ENCODE measurements at places on chromosomes 3 and 15. TPM values are rescaled to one million over a fixed set of nuclear protein-coding genes. Genes with fewer than 3 reads are reported as not detected.
A peak's percentile ranks its signal among the peaks of the same experiment; 100 is the strongest.

The PP2D1 gene
- not detected for total RNA-seq

The SFMBT1 gene
- total RNA-seq, result 36.6 TPM

The FBXO45 gene
- total RNA-seq, result 12.1 TPM

The CLDN18 gene
- total RNA-seq, result 3.3 TPM

The TRAIP gene
- total RNA-seq, result 28.2 TPM

GRCh38 chr15:26660241-26660640 is 112.6 kb downstream of the GABRB3 start:
- no peaks in the 10 kb centered on the region for H3K27me3 ChIP-seq
- no peak overlapping the region for H3K4me3 ChIP-seq
- no peaks in the 10 kb centered on the region for H3K4me1 ChIP-seq
- H3K27ac ChIP-seq, result no peak overlapping the region

GRCh38 chr3:31246293-31247062 is 286.2 kb upstream of the STT3B start:
- no peak overlapping the region for H3K27ac ChIP-seq
- no peak overlapping the region for H3K4me3 ChIP-seq
- H3K36me3 ChIP-seq, result no peaks in the 10 kb centered on the region
- DNase-seq, result no peak

DNA sequence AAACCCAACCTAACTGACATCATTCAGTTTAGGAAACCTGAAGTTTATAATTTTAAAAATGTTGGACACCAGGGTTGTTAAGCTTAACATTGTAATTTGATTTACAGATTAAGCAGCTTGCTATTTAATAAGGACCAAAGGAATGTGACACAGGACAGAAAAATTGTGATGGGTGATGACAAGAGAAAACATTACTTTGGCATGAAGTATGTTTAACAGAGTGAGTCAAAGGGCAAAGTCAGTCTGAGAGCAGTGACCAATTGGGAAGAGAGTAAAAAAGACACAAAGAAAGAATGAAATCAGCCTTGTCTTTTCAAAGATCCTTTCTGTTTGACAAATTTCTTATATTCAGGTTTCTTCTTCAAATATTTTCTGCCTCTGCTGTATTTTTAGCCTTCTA is 1301.6 kb downstream of the SI start:
- no peaks in the 10 kb centered on the region for H3K27me3 ChIP-seq
- H3K36me3 ChIP-seq, result no peaks in the 10 kb centered on the region
- no peak overlapping the region for H3K27ac ChIP-seq
- DNase-seq, result no peak

DNA sequence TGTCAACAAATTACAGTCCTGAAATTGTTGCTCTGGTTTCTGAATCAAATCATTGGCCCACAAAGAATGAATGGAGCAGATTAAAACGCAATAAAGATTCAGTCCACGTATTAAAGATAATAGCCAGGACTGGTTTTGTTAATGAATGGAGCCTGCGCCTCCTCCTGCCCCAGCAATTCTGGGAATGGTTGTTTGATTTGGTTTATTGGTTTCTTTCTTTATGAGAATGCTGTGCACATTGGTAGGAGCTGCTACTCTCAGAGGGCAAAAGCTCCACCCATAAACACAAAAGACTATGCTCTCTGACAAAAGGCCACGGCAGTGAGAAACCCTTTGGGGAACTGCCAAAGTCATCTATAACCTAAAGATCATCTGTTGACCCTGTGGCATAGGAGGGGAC is 261.1 kb downstream of the ABHD5 start:
- H3K4me3 ChIP-seq, result no peak overlapping the region
- no peak for DNase-seq
- H3K36me3 ChIP-seq, result no peaks in the 10 kb centered on the region
- no peaks in the 10 kb centered on the region for H3K4me1 ChIP-seq
- H3K27ac ChIP-seq, result no peak overlapping the region

- H3K36me3 ChIP-seq, result no peaks in the 10 kb centered on the region
- peak; percentile 67 for DNase-seq
- no peaks in the 10 kb centered on the region for H3K4me1 ChIP-seq
- H3K4me3 ChIP-seq, result no peak overlapping the region
Measured at GRCh38 chr15:51775967-51776816, 24.8 kb downstream of the TMOD2 start.

- no peak overlapping the region for H3K27ac ChIP-seq
- no peaks in the 10 kb centered on the region for H3K4me1 ChIP-seq
- H3K4me3 ChIP-seq, result no peak overlapping the region
Measured at GRCh38 chr3:110995461-110996231, 76.0 kb upstream of the NECTIN3 start.

GRCh38 chr3:102715030-102715697 is 280.3 kb downstream of the ZPLD1 start:
- peak overlapping the region; percentile 36 for H3K27ac ChIP-seq
- DNase-seq, result no peak
- H3K36me3 ChIP-seq, result no peaks in the 10 kb centered on the region
- H3K4me1 ChIP-seq, result peaks cover 11% of the 10 kb centered on the region
- no peaks in the 10 kb centered on the region for H3K27me3 ChIP-seq

- peak; percentile 45 for DNase-seq
- peak overlapping the region; percentile 26 for H3K4me3 ChIP-seq
- peak overlapping the region; percentile 93 for H3K27ac ChIP-seq
- peaks cover 46% of the 10 kb centered on the region for H3K4me1 ChIP-seq
- H3K27me3 ChIP-seq, result no peaks in the 10 kb centered on the region
Measured at GRCh38 chr15:63367390-63367789, 14.3 kb downstream of the CA12 start.

GRCh38 chr15:49718234-49718633 is 97.4 kb downstream of the DTWD1 start:
- H3K36me3 ChIP-seq, result no peaks in the 10 kb centered on the region
- no peak overlapping the region for H3K27ac ChIP-seq
- no peak overlapping the region for H3K4me3 ChIP-seq
